T-helper 2 cell (primary cell): ENCODE measurements at places on chromosomes 4 and X.

GRCh38 chr4:14809203-14809602 lies 193.1 kb upstream of the CPEB2 start:
- no peak for DNase-seq

- DNase-seq = no peak
Measured at GRCh38 chr4:154329939-154330338, 161.7 kb downstream of the DCHS2 start.

DNA sequence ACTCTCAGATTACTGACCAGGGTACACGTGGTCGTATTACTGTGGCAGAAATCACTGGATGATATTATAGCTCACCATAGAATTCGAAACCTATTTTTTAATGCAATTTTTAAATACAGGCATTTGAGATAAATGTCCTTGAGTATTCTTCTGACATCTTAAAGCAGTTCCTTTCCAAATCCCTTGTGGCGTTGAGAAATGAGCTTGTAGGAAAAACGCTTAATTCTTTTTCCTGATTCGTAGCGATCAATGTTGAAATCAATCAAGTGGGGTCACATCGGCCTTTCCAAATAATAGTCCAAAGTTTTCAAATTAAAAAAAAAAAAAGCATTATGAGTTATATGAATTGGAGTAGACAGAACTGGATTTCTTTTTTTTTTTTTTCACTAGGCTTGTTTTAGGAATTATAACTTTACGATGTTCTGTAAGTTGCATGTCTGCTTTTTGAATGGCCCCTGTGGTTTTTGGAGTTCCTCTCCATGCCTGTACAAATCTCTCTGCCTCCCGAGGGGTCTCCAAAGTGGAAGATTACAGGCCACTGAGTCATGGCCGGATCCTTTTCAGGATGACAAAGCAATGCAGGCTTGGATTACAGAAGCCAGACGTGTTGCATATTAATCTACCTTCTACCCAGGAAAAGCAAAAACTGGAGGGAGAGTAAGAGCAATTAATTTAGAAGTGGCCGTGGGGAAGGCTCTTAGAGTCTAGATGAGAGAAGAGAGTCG lies 226.1 kb downstream of the SHOX start:
- DNase-seq = no peak

GRCh38 chr4:121900132-121900983 lies 30.1 kb upstream of the BBS7 start:
- DNase-seq = peak; percentile 4

DNA sequence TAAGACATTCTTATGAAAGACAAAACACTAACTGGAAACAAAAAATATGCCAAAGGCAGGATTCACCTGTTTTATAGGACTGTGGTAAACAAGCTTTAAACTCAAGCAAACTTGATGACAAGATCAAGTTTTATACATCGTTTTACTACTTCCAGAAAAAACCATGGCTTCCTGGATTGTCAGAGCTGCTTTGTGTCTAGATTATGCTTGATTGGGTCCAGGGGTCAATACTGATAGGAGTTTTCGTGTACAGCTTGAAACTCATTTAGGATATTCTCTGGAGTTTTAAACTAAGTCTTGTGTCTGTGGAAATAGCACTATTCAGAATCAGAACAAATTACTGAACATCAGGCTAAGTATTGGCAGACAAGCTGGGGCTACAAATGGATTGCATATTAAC lies 13.0 kb downstream of the HCCS start:
- DNase-seq = no peak

DNA sequence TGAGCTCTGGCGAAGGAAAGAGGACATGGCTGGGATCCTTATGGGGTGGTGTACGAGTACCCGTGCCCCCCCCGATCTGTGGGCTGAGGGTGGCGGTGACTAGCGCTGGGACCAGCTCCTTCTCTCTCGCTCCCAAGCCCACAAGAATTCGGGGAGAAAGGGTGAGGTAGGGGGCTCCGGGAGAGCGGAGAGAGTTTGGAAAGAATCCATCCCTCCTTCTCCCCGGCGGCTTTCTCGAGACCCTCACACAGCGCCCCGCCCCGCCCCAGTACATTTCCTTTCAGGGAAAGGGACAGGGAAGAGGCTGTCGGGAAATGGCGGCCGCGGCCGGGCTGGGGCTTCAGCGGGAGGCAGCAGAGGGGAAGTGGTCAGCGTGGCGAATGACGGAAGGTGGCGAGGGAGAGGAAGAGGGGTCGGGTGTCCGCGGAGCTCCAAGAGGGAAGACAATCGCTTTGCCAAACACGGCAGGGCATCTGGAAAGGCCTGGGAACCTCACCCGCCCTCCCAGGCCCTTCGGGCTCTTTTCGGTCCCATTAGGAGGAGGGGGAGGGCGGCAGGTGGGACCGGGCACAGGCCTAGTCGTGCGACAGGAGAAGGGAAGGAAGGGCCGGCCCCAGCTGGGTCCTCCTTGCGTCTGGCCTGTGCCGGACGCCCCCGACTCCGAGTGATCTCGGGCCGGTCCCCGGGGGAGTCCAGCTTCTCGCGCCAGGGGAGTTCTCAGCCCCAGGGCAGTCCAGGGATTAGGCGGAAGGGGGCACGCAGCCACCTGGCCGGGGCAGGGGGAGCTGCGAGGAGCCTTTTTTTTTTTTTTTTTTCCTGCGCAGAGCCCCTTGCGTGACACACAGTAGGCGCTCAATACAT lies 10.2 kb downstream of the HNRNPH2 start:
- no peak for DNase-seq

DNA sequence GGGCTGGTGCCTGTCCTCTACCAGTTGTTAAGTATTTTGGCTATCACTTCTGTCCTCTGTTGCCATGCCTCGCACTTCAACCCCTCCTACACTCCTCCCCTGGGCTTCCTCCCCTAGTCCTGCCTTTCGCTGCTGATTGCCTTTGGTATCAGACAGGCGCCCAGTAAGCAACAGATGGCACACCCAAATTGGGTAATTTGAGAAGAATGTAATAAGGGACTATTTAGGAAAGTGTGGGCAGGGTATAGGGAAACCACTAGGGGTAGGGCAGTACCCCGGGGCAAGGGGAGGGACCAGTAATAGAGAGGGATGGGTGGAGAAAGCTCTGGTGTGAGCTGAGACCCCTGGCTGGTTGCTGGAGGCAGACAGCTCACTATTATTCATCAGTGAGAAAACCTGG lies 172.7 kb upstream of the USP9X start:
- no peak for DNase-seq

DNA sequence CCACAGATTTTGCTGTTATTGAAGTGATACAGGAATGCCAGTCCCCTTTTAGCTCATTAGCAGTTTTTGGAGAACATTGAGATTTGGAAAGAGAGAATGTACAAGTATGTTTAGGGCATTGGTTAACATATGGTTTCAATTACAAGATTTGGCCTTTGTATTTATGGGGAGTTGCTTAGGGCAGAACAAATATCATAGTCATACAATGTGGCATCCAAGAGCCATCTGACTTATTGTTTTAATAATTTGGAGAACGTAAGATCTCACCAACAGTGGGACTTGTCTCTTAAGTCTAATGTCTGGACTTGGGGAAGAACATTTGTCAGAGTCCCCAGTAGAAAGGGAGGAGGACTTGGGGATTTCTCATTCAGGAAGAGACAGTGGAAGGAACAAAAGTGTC lies 166.1 kb downstream of the STK32B start:
- no peak for DNase-seq

- DNase-seq = no peak
Measured at GRCh38 chr4:70191647-70192046, 3.9 kb upstream of the ODAM start.

DNA sequence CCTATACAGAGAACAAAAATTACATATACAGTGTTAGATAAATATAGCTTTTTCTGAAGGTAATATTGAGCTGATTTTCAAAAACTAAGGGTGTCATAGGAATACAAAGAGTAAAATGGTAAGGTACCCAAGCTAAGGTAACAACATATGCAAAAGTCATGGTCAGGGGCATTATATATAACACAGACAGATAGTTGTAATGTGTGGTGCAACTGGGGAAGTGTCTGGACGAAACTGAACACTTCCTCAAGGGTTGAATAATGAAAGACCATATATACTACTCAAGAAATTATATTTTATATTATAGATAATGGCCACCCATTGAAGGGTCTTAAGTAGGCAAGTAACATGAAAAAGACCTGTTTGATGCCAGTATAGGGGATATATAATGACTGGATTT lies 262.1 kb upstream of the CXXC4 start:
- no peak for DNase-seq

- no peak for DNase-seq
Measured at GRCh38 chrX:39941332-39941920, 156.3 kb downstream of the BCOR start.

- no peak for DNase-seq
Measured at GRCh38 chr4:40848251-40848650, 98.5 kb downstream of the NSUN7 start.

GRCh38 chr4:6414578-6414977 lies 57.8 kb downstream of the PPP2R2C start:
- DNase-seq = no peak

DNA sequence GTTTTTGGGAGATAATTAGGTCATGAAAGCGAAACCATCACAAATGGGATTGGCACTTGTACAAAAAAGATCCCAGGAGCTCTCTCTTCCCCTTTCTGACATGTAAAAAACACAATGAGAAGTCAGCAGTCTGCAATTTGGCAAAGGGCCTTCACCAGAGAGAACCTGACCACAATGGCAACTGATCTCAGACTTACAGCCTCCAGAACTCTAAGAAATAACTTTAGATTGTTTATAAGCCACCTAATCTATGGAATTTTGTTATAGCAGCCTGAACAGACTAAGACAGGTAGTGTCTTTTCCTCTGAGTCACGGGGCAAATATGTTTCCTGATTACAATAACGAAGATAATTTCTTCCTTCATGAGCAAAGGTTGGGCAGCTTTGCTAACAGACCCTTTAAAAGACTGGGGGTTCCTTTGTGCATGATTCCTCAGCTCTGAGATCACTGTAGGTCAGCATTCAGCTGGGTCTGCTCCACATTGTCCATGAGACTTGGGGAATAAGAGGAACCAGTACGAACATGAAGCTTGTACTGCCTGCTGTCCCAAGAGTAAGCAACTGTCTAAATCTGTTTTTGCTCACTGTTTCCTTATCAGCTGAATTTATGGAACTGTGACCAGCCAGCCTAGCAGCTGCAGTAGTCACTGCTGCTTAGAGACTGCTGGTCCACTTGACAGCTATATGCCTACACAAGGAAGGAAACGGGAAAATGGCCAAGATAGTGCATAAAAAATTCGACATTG lies 191.6 kb downstream of the ANAPC10 start:
- no peak for DNase-seq

- DNase-seq = no peak
Measured at GRCh38 chr4:157226601-157227000, 6.1 kb downstream of the GRIA2 start.

DNA sequence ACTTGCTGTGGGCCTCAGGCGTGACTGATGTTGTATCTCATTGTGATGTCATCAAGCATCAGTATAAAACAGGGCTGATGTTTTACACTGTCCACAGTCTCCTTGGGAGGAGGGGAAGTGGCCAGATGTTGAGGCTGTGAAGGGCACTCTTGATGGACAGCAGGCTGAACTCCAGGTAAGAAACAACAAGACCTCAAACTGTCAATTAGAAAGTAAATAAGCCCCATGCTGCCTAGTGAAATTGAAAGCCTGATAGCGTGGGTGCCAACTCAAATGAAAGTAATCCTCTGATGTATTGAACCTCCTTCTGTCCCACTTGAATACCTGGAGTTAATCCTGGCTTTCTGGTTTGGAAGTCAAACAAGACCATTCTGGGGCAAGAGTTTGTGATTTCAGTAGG lies 19.7 kb downstream of the VSIG1 start:
- no peak for DNase-seq

GRCh38 chr4:173346074-173346473 lies 11.9 kb upstream of the HMGB2 start:
- no peak for DNase-seq

GRCh38 chr4:37635155-37635554 lies 51.0 kb downstream of the RELL1 start:
- DNase-seq = no peak

GRCh38 chrX:131219271-131219670 lies 69.8 kb downstream of the IGSF1 start:
- DNase-seq = no peak

GRCh38 chrX:41265615-41266014 lies 68.3 kb upstream of the DDX3X start:
- no peak for DNase-seq

DNA sequence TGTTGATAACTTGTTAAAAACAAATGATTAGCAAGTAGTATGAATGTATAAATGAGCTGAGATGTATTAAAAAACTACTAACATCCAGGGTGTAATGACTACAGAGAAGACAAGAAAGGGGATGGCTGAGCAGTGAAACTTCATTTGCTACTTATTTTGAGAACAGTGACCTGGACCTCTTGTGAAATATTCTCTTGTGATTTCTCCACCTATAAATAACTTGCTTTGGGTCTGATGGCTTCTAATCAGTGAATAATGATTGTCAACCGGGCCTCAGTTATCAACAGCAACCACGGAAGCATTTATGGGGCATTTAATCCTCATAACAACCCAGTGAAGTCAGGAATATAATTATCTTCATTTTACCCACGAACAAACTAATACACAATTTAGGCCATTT lies 154.2 kb upstream of the HAND2 start:
- no peak for DNase-seq

DNA sequence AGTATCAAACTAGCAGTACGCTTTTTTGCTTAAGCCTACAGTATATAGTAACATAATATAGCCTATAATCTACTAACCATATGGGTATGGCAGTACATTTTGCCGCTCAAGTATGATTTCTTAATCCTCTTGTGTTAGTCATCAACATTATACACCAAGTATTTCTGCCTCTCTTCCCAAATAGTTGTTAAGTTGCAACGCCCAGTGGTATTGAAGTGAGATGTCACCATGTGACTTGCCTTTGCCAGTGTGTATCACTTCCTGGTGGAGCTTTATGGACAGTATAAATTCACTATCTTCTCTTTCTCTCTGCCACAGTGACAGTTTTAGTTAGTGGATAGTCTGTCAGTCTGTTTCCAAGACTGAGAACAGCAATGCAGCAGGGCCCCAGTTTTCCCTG lies 535.5 kb downstream of the PDHA2 start:
- no peak for DNase-seq

- no peak for DNase-seq
Measured at GRCh38 chr4:2497931-2498330, 29.0 kb downstream of the RNF4 start.

DNA sequence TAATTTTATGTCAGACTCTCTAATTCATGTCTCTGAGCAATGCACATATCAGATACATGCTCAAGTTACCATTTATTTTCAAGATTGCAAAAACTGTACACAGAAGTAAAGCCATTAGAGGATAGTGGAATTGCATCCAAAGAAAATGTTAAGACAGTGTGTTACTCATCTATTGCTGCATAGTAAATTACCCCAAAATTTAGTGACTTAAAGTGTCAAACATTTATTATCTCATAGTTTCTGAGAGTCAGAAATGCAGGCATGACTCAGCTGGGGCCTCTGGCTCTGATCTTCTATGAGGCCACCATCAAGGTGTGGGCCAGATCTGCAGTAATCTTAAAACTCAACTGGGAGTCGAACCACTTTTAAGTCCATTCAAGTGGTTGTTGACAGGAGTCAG lies 275.2 kb downstream of the QDPR start:
- DNase-seq = no peak
